Caco-2 (cell line): ENCODE measurements at places on chromosomes 11 and 22.

GRCh38 chr11:126824035-126824607, 176.4 kb downstream of the KIRREL3 start:
- H3K36me3 ChIP-seq = no peaks in the 10 kb centered on the region
- no peak overlapping the region for H3K4me3 ChIP-seq
- H3K27ac ChIP-seq = no peak overlapping the region
- H3K27me3 ChIP-seq = peaks cover 2% of the 10 kb centered on the region; the same call in 1 of the 2 replicates

- 0 out of 2 replicates have a peak, but pooled peaks cover 3% of the 10 kb centered on the region for H3K36me3 ChIP-seq
- peak overlapping the region; percentile 83 for H3K4me3 ChIP-seq
- H3K27ac ChIP-seq = peak overlapping the region; percentile 91
- no peak for DNase-seq
- H3K4me1 ChIP-seq = peaks cover 15% of the 10 kb centered on the region; the same call in 1 of the 2 replicates
- no peaks in the 10 kb centered on the region for H3K27me3 ChIP-seq
Observed at GRCh38 chr11:66070604-66071380, 720 bp downstream of the PACS1 start.

DNA sequence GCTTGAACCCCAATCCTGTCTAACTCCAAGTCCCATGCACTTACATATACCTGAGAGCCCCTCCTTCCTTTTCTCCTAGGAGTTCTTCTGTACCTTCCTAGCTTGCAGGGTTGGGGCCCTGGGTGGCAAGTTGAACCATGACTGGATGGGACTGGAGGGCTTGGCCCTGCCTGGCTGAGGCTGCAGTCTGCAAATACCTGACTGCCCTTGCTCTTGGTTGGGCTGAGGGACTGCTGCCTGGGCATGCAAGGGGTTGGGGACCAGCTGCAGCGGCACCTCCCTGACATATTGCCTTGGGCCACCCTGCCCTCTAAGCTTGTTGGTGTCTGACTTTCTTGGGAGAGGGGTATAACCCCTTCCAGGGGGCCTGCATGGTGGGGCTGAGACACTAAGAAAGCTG, 9.8 kb upstream of the SLC39A13 start:
- no peak overlapping the region for H3K4me3 ChIP-seq
- H3K36me3 ChIP-seq = no peaks in the 10 kb centered on the region
- DNase-seq = no peak
- no peaks in the 10 kb centered on the region for H3K27me3 ChIP-seq
- H3K4me1 ChIP-seq = 0 out of 2 replicates have a peak, but pooled peaks cover 4% of the 10 kb centered on the region

DNA sequence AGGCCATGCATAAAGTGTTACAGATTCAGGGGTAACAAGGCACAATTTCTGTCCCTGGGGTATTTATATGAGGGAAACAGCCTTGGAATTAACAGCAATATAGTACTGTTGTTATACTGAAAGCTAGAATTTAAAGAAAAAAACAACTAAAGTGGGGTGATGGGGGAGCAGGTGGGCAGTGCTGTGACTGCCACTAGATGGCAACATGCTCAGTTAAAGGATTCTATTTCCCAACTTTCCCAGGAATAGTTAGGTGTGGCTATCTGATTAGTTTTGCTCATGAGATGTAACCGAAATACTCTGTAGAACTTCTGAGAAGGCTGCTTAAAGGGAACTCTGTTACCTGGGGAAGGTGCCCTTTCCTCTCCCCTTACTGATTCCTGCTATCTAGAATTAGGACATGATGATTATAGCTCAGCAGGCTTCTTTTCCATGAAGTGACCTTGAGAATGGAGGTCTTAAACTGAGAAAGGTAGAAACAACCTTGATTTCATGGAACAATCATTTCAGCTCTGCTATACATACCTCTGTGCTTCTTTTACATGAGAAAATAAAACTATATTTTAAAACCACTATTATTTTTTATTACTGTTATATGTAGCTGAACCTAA, 102.6 kb downstream of the RELT start:
- no peaks in the 10 kb centered on the region for H3K36me3 ChIP-seq
- no peak overlapping the region for H3K4me3 ChIP-seq
- H3K4me1 ChIP-seq = peaks cover 5% of the 10 kb centered on the region; the same call in 1 of the 2 replicates
- DNase-seq = peak; percentile 63

DNA sequence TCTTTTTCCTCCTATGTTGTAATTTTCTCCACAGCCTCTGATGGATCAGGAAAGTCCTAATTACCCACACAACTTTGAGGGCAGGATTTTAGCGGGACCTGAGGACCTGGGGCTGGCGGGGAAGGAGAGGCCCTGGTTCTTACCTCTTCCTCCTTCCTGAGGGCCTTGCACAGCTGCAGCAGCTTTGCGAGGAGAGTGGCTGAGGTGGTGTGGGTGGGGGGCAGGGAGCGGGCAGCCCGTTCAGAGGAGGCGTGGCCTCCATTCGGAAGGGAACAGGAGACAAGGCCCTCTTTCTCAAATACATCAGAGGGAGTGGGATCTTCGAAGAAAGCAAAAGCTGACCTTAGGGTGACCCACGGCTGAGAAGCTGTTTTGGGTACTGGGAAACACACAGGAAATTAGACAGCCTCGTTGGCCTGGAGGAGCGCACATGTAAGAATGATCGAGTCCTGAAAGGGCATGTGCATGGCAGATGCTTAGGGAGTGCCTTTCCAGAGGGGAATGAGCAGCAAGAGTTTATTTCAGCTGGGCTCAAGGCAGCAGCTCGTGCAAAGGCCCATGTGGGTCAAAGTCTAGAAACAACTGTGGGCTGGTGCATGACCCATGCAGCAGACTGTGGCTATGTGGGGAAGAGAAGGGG, 76.6 kb upstream of the NARS2 start:
- no peaks in the 10 kb centered on the region for H3K4me1 ChIP-seq
- no peaks in the 10 kb centered on the region for H3K27me3 ChIP-seq
- no peak overlapping the region for H3K27ac ChIP-seq
- H3K36me3 ChIP-seq = no peaks in the 10 kb centered on the region
- H3K4me3 ChIP-seq = no peak overlapping the region

DNA sequence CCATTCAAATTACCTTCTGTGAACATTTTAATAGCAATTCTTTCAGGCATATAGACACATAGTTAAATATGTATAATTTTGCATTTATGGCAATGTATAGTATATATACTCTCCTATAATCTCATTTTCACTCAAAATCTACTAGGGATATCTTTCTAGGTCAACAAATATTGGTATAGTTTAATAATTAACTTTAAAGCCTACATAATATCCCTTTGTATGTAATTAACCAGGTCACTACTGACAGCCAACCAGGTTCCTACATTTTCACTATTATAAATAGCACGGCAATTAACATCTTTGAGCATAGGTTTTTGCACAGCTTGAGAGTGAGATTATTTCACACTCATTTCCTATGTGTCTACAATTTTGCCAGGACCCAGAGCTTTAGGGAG, 15.8 kb downstream of the OR2AG2 start:
- H3K4me3 ChIP-seq = no peak overlapping the region

GRCh38 chr11:110654456-110654855, 57.8 kb downstream of the ARHGAP20 start:
- H3K27me3 ChIP-seq = no peaks in the 10 kb centered on the region
- H3K36me3 ChIP-seq = no peaks in the 10 kb centered on the region
- no peak overlapping the region for H3K4me3 ChIP-seq
- no peak for DNase-seq

DNA sequence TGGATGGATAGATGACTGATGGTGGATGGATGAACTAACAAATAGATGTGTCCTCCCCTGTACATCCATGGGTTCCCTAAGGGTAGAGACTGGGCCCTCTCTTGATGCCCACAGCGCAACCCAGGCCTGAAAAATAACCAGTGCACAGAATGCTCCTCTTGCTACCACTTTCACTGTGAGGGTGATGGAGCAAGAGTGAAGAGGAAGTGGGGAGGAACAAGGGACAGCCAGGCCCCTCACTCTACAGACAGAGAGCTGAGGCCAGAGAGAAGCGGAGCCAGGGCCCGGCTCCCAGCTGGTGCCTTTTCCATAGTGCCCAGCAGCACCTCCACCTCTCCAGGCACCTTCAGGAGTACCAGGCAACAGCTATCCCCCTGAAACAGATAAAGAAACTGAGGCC, 67.7 kb downstream of the THAP12 start:
- DNase-seq = no peak
- H3K4me3 ChIP-seq = no peak overlapping the region
- no peaks in the 10 kb centered on the region for H3K4me1 ChIP-seq
- H3K36me3 ChIP-seq = no peaks in the 10 kb centered on the region
- H3K27me3 ChIP-seq = no peaks in the 10 kb centered on the region

- H3K27ac ChIP-seq = no peak overlapping the region
- no peak for DNase-seq
- H3K27me3 ChIP-seq = no peaks in the 10 kb centered on the region
- H3K4me1 ChIP-seq = no peaks in the 10 kb centered on the region
Observed at GRCh38 chr11:126990716-126991480, 9.7 kb downstream of the KIRREL3 start.

GRCh38 chr11:78615724-78616123, 41.1 kb upstream of the NARS2 start:
- H3K27ac ChIP-seq = no peak overlapping the region
- no peaks in the 10 kb centered on the region for H3K27me3 ChIP-seq
- peak; percentile 25 for DNase-seq
- no peaks in the 10 kb centered on the region for H3K36me3 ChIP-seq
- H3K4me1 ChIP-seq = peaks cover 9% of the 10 kb centered on the region

GRCh38 chr11:34006876-34007275, 44.7 kb upstream of the CAPRIN1 start:
- no peak overlapping the region for H3K27ac ChIP-seq
- H3K36me3 ChIP-seq = no peaks in the 10 kb centered on the region
- no peak for DNase-seq
- H3K4me1 ChIP-seq = 0 out of 2 replicates have a peak, but pooled peaks cover 6% of the 10 kb centered on the region
